ENCODE measurements at places on chromosomes 16 and 17.

- DNase-seq: peak; percentile 95
These were observed 5.8 kb upstream of the KIFC3 start for GRCh38 chr16:57807968-57808528.

DNA sequence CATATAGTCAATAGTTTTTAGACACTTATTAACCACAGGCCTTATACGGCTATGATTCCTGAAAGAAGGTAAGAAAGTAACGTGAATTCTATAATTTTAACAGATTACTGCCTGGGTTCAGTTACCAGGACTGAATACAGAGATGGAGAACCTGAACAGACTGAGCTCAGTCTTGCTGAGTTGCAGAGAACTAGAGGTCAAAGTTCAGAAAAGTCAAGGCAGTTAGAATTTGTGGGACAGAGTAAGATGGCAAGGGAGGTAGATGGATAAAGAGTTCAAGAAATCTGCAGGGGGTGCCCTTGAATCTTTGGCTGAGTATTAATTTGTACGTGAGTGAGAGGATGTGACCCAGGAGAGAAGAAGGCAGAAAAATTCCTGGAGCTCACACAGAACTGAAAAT, 320.1 kb upstream of the MAF start:
- DNase-seq: no peak

GRCh38 chr17:81561494-81561885, 9.3 kb upstream of the FAAP100 start:
- no peak for DNase-seq

DNA sequence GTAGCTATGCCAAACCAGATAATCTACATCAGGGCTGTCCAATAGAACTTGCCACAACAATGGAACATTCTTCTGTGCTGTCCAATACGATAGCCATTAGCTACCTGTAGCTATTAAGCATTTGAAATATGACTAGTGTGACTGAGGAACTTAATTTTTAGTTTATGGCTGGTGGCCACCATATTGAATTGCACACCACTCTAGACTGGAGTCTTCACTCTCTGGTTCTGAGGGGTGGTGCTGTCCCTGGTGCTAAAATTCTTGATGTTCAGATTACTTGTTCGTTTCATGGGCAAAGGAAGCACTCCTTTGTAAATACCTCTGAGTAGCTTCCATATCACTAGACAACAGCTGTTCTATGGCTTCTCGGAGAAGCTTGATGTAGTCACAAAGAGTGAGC, 296.6 kb downstream of the NPIPA8 start:
- no peak for DNase-seq

DNA sequence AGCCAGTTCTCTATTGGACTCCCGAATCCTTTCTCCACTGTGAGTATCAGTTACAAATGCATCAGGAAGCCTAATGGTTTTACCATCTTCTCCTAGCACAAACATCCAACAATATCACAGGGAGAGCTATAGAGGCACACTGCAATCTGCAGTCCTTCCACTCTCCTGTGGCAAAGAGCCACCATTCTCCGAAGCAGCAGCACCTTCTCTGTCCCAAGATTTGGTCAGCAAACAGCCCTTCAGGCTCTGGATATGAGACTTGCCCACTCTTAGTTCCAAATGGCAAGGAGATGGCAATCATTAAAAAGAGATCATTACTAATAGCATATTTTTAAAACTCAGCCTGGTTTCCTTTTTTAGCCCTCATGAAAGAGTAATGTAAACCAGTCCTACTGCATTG, 223.4 kb downstream of the HS3ST3A1 start:
- no peak for DNase-seq

- DNase-seq: no peak
These were observed 15.0 kb downstream of the CCDC47 start for GRCh38 chr17:63758428-63758827.

- DNase-seq: no peak
These were observed 70.6 kb downstream of the KATNIP start for GRCh38 chr16:27620541-27620940.

DNA sequence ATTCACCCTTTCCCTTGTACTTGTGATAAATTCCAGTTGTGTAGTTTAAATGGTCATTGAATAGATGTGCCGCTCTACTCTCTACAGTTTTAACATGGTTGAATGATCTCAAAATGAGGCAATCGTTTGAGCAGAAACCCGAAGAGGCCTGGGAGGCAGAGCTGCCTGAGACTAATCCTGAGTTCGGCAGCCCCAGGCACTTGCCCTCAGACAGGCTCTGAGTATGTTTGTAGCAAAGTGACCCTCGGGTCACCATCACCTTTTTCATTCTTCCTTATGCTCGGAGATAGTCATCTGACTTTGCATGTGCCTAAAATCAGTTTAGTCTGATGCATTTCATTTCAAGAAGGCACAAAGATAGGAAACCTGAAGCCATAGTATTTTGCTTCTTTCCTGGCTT, 184.0 kb upstream of the RBFOX1 start:
- DNase-seq: no peak

DNA sequence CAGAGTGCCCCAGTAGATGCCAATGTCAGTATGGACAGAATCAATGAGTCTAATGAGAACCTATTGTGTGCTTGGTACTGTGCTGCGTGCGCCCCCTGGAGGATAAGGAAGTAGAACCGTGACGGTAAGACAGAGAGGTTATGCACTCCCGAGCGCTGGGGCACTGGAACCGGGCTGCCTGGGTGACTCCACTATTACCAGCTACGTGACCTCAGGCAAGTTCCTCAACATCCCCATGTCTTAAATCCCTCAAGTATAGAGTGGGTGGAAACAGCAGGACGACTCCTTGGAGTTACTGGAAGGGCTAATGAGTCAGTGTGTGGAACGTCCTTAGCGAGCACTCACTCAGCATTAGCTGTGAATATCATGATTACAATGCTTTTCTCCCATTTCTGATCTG, 16.2 kb downstream of the CHST4 start:
- no peak for DNase-seq

GRCh38 chr16:72947379-72948237, 100.3 kb downstream of the ZFHX3 start:
- no peak for DNase-seq

DNA sequence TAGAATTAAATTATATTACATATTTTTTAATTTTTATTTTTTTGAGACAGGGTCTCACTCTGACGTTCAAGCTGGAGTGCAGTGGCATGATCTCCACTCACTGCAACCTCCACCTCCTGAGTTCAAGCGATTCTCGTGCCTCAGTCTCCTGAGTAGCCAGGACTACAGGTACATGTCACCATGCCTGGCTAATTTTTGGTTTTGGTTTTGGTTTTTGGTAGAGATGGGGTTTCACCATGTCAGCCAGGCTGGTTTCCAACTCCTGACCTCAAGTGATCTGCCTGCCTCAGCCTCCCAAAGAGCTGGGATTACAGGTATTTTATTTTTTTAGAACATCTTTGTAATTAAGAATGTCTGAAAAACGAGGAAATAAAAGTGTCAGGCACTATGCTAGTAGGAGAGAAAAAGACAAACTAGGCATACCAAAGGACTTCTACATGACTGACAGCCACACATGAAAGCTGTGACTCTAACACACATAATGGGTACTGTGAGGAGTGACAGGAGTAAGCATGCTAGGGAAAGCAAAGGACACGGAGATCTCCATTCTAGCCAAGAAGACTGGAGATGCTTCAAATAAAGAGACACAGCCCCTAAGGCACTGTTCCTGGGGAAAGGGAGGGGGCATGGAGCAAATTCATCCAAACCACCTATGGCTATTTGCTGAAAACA, 7.3 kb downstream of the GNA13 start:
- no peak for DNase-seq

DNA sequence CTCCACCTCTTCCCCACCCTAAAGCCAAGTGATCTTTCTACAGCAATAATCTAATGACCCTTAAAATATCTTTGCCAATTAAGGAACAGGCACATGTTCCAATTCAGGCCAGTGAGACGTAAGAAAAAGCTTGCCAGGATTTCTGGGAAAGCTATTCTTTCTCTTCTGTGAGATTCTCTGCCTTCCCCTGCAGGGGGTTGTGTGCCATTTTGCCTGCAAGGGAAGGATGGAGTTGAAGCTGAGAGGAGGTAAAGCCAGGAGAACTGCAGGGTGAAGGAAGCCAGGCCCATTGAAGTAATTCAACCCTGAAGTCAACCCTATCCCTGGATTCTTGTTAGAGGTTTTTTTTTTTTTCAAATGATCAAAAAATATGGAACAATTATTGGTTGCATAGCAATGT, 9.0 kb upstream of the LPO start:
- DNase-seq: no peak

DNA sequence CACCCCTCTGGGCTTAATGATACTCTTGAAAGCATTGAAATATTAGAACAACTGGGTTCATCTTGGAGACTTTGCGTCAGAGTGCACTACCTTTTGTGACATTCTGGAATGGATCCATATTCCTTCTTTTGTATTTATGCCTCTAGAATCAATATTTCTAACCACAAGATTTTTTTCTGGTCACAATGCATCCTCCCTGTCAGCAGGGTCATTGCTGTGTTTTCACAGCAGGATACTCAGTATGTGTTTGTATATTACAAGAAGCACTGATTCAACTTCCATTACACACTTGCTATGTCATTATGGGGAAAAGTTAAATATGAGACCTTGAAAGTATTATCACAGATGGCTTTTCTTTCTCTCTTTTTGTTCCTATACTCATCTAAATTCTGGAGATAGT, 370.0 kb downstream of the HS3ST3B1 start:
- no peak for DNase-seq

GRCh38 chr17:82740906-82741759, 5.7 kb downstream of the FN3K start:
- no peak for DNase-seq

DNA sequence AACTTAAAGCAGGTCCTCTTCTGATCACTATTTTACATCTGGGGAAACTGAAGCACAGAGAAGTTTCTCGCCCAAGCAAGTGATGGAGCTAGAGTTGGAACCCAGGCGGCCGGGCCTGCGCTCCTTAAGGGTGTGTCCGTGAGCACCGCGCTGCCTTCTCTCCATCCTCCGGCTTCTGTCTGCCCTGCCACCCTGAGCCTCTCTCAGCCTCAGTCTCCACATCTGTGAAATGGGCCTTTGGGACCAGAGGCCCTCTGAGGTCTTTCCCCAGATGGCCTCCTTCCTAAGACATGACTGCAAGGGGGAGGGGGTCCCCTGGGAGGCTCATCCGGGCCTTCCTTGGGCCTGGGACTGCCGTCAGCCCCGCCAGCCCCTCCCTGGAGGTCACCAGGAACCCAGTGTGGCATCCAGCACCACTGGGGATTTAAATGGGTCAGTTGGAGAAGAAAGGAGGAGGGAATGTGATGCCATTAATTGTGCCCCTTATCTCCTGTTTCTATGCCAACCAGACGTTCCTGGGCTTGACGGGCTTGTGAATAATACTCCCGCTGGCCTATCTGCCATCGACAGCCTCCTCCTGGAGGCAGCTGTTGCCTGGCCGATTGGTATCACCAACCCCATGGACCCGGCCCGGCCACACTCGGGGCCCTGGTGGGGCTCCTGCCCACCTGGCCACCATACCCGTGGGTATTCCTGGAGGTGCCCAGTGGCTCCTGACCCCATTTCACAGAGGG, 5.1 kb downstream of the ZFPM1 start:
- DNase-seq: no peak

- peak; percentile 82 for DNase-seq
These were observed 1.5 kb downstream of the TNFRSF12A start for GRCh38 chr16:3021449-3022207.

- DNase-seq: no peak
These were observed 13.0 kb upstream of the LGALS3BP start for GRCh38 chr17:78992542-78993212.

GRCh38 chr17:27640790-27641189, 9.8 kb downstream of the LGALS9 start:
- no peak for DNase-seq

- no peak for DNase-seq
These were observed 46.8 kb downstream of the HIC1 start for GRCh38 chr17:2101448-2102257.

- DNase-seq: no peak
These were observed 137.5 kb upstream of the PLEKHM1 start for GRCh38 chr17:45628019-45628418.

DNA sequence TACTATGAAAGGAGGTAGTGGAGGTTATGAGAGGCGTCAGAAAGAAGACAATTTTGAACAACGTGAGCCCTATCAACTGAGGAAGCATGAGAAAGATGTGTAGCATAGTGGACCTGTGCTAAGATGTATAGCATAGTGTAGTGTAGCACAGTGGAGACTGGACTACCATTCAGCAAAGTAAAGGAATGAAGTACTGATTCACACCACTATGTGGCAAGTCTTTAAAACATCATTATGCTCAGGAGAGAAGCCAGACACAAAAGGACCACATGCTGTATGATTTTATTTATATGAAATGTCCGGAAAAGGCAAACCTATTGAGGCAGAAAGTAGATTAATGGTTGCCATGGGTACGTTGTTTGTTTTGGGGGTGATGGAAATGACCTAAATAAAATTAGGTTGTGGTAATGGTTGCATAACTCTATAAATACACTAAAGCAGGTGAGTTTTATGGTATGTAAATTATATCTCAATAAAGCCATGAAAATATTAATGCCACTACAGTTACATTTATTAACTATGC, 20.4 kb upstream of the XYLT1 start:
- DNase-seq: no peak

GRCh38 chr17:45580924-45581323, 90.4 kb upstream of the PLEKHM1 start:
- DNase-seq: no peak

- DNase-seq: no peak
These were observed 27.8 kb downstream of the PLXDC1 start for GRCh38 chr17:39123627-39124026.

GRCh38 chr17:59851439-59852375, 41.0 kb downstream of the TUBD1 start:
- DNase-seq: no peak

DNA sequence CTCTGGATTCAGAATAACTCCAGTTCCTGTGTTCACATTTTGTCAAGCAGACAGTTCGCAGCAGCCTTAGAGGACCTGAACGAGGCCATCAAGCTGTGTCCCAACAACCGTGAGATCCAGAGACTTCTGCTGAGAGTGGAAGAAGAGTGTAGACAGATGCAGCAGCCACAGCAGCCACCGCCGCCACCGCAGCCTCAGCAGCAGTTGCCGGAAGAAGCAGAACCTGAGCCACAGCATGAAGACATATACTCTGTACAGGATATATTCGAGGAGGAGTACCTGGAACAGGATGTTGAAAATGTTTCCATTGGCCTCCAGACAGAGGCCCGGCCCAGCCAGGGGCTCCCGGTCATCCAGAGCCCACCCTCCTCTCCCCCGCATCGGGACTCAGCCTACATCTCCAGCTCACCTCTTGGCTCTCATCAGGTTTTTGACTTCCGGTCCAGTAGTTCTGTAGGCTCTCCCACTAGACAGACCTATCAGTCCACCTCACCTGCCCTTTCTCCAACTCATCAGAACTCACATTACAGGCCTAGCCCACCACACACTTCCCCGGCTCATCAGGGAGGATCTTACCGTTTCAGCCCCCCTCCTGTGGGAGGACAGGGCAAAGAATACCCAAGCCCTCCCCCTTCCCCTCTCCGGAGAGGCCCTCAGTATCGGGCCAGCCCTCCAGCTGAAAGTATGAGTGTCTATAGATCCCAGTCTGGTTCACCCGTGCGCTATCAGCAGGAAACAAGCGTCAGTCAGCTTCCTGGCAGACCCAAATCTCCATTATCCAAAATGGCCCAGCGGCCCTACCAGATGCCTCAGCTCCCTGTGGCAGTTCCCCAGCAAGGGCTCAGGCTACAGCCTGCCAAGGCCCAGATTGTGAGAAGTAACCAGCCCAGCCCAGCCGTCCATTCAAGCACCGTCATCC, 25.9 kb downstream of the CYB561 start:
- no peak for DNase-seq

All from AG09309 (cell line).